CD4-positive, alpha-beta T cell treated with Interleukin-2 at 100 ng/mL for 4 hours (primary cell): ENCODE measurements at places on chromosomes 5 and 9.

- DNase-seq: no peak
These were observed 72.4 kb downstream of the UGCG start for GRCh38 chr9:111969061-111969460.

DNA sequence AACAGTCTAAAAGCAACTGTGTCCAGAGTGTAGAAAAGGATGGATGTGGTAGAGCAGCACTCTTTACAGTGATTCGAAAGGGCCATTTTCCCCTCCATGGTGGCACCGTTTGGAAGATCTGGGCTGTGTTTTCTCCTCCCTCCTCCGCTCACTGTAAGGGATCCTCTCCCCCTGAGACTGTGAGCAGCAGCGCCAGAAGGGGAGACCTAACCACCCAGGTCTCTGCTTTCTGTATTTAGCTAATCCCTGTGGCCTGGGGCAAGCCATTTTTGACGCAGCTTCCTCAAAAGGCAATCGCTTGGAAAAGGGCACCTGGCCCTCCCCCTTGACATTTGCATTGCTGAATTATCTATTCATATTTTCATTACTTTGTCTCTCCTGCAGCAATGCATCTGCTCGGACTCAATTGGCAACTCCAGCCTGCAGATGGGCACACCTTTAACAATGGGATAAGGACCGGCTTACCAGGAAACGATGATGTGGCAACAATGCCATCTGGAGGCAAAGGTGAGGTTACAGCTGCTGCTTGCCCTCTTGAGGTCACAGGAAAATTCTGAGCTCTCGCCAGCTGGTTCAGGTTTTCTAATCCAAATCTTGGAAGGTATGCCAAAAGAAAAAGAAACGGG is 244.3 kb upstream of the WWC1 start:
- no peak for DNase-seq

DNA sequence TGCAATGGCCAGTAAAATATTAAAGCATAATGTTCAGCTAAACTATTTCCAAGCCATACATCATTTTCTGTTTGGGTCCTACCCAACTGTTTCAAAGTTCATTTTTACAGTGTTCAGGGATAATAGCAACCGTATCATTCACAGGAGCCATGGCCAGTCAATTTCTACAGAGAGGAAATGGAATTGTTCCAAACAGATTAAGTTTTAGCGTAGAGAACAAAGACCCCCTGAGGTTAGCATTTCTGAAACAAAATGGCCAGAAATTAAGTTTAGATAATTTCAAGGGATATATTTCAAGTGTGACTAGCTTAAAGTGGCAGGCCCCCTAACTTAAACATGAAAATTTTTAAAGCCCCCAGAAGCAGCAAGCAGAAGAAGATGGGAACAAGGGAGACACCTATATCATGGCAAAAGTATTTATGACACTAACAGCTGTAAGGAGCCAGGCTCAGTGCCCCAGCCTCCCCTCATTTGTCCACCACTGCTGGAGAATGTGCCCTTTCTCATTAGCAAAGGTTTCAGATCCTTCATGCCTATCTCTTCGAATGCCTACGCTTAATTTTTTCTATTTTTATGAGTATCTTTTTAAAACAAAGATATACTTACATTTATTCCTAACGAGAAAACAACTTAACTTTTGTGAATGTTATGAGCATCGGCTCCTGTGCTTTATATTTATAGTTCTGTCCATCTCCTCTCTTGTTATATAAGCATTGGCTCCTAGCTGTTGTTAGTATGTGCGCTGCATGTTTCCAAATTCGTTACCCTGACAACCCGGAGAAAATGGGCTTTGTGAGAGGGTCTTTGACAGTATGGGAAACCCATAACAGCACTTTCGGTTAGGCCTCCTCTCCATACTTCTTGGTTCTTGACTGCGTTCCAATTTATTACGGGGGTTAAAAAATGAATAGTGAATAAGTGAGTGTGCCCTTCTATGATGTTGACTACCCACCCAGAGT is 116.3 kb downstream of the MED27 start:
- DNase-seq: no peak

- DNase-seq: no peak
These were observed 80.4 kb upstream of the PRSS3 start for GRCh38 chr9:33714989-33715388.

DNA sequence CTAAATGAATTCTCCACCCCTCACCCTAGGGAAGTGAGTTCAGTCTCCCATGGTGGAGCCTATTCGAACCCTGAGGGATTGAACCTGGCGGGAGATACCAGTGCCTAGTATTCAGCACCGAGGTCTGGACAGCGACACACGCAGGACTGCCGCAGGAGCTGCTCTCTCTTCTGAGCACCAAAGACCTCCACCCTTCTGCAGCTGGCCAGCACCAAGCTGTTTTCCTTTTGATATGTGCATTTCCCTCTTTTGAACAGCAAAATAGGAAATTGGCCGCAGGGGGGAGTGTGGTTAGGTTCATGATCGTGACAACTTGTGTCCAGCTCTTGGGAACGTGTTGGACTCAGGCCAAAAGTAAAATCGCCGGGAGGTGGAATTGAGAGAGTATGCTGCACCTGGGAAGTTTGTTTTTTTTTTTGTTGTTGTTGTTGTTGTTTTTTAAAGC is 1.2 kb upstream of the PCSK1 start:
- DNase-seq: peak; percentile 8

GRCh38 chr5:26227245-26227644 is 811.1 kb downstream of the CDH9 start:
- DNase-seq: no peak

DNA sequence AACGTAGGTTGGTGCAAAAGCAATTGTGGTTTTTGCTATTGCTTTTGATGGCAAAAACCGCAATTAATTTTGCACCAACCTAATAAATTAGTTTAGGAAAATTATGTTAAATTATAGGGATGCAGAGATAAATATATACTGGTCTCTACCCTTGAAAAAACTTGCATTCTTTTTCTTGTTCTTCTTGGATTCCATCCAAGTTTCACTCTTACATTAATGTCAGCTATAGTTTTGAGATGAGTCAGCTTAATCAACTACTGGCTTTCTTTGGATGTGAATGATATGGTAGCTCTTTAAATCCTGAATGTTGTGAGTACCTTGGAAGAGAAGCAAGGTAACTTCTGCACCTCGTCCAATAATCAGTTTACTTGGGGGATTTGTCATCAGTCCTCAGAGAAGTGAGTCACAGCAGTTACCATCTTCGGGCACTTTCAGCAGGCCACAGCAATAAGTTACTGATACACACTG is 549.0 kb upstream of the ZNF608 start:
- no peak for DNase-seq

GRCh38 chr9:131416509-131416908 is 22.6 kb downstream of the PRRC2B start:
- DNase-seq: no peak

GRCh38 chr9:135102331-135102730 is 14.9 kb downstream of the OLFM1 start:
- no peak for DNase-seq

DNA sequence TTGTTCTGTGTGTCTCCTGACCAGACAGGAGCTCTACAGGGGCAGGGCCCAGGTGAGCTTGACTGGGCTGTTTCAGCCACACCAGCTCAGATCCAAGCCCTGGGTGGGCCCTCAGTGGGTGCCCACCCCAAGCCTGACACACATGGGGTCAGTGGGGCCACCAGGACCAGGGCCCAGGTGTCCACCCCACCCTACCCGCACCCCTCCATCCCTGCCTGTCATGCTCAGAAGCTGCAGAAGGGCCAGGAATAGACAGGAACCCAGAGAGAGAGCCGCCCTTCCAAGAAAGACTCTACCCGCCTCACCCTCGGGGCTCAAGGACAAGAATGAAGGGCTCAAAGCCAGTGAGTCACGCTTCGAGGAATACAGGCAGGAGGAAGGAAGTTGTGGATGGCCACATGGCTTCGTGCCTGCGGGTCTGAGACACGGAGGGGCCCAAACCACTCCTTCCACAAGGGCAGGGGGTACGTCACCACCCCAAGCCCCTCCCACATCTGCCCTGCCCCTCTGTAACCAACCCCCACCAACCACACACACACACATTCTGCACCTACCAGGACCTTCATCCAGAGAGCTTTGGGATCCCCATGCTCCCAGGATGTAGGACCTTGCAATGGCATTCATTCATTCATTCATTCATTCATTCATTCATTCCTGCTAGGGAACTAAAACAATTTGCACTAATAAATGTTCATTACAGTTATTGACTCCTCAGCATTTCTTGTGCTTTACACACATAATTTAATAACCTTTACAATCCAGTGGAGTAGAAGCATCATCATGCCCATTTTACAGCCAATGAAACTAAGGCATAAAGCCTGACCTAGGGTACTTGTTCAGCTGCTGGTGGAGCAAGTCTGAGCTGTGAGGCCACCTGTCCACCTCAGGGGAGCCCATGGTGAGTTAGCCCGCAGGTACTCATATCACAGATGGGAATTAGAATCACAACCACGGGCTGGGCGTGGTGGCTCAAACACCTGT is 55.9 kb upstream of the STXBP1 start:
- DNase-seq: peak; percentile 92

DNA sequence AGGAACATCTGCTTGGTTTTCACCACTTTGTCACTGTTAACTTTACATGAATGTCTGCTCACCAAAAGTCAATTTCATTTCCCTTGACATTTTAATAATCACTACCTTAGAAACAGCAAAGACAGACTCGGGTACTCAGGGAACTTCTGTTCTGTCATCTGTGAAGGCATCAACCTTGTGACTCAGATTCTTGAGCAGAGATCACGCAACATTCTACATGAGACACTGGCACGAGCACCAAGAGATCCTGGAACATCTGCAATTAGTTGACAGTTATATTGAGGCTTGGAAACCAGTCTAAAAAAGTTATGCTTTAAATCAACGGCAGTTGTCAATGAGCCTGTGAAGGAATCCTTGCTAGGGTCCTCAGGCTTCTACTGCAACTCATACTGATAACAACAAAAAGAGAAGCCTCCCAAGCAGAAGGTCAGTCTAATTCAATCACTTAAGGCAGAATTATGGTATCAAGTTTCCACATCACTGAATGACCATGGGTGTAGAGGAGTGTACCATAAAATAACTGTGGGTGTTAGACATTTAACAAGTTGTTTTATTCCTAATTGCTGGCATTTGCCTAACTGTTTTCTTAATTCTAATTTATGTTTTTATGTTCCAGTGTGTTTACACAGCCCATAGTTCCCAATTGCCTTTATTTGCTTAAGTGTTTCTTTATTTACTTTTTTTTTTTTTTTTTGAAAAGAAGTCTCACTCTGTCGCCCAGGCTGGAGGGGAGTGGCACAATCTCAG is 3.3 kb upstream of the PBX3 start:
- DNase-seq: no peak

GRCh38 chr5:175253597-175253996 is 190.4 kb downstream of the DRD1 start:
- DNase-seq: no peak
